ENCODE measurements at places on chromosomes 6 and 20.

DNA sequence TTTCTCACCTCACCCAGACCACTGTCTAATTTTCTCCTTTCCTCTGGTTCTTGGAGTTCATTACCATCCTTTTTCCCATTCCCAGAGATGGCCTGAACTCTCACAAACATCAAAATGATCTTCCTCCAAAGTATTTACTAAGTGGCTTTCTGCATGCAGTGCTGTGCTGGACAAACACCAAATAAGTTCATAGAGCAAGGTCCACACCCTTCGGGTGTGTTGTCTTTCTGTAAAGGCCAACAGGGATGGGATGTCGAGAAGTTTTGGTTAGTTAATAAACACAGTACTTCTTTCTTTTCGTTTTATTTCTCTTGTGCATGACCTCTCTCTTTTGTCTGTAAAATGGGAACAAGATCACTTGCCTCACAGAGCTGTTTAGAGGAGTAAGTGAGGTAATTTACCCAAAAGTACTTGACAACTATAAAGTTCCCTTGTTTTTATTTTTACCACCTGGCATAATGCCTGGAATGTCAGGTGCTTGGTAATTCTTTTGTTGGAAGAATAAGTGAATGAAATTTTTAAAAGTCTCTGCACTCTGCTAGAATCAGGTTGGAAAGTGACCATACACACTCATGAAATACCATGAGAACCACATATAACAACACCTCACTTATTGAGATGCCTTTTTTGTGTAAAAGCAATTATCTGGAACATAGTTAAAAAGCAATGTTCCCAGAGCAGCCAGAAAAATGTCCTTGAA, 22.8 kb upstream of the CCN6 start:
- no peak for DNase-seq

- DNase-seq, result no peak
These were observed 7.3 kb upstream of the SIRPG start for GRCh38 chr20:1664911-1665310.

GRCh38 chr6:3329393-3330051, 70.8 kb downstream of the PSMG4 start:
- DNase-seq, result no peak

DNA sequence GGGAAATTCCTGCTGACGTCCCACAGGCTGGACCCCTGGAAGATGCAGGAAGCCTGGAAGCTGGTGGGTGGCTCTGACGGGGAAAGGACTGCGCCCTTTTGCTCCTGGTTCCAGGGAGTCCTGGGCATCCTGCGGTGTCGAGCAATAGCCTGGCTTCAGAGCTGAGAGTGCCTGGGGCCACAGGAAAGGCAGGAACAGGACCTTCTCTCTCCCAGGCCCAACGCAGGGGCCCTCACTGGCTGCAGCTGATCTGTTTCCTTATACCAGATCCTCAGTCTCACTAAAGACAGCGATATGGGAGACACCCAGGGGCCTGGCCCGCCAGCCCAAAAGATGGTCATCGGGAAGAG, 1.4 kb downstream of the B3GALT4 start:
- no peak for DNase-seq

DNA sequence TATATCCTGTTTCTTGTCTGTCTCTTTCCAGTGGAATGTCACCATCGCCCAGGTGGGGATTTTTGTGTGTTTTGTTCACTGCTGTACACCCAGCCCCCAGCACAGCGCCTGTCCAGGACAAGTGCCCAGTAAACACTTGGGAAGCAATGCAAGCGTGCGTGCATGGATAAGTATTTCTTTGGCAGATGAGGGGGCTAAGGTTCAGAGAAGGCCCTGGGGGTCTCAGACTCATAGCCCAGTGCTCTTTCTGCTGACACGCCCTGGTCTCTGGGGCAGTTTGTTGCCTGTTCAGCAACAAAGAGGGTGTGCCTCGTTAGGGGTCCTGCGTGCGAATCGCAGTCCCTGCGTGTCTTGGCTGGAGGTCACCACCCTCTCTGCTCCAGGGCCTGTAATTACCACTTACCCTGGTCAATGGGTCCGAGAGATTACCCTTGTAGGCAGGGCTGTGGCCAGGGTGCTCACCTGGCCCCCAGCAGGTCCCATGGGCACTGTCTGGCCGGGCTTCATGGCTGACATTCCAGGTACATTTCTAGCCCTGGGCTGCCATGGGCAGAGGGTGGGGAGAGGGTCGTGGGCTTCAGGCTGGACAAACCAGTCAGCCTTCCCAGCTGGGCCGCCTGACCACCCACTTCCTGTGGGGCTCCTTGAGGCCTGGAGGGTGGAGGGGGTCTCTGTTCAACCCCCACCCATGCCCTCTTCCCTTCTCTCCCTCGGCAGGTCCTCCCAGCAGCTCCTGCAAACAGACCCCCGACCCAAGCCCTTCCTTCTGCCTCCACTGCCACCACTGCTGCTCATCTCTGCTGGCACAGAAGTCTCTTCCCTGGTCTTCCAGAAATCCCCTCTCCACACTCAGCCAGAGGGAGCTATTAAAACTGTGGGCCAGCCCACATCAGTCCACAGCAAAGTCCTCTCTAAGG, 87.1 kb downstream of the CEBPB start:
- DNase-seq, result no peak

DNA sequence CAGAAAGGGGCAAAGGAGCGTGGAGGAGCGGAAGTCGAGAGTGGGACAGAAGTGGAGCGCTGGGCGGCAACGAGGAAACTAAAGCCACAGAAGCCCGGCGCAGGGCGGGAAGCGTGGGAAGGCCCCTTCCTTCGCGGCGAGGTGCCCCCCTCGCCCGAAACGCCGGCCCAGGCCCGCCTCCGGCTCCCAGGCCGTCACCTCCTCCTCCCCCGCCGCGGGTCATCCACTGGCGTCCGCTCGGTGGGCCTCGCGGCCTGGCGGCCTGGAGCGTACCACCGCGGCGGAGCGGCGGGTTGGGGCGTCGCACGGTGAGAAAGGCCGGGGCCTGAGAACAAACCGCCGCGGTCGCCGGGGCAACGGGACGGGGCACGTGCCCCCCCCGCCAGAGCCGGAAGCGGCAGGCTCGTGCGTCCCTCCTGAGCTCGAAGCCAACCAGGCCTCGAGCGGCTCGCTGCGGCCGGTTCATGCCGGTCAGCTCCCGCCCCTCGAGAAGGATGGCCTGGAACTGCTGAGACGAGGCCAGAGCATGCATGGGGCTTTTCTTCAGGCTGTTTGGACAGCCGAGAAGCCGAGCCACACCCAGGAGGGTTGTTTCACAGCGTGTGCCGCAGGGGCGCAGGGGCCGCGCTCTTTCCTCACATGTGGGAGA, at the start of gene TCP11:
Gene TCP11, minus strand, starts transcription at position 333 of the 649 bp plus-strand sequence. CDS start 469 bp downstream, outside the sequence.
- DNase-seq, result no peak

- no peak for DNase-seq
These were observed 130.1 kb upstream of the NEDD9 start for GRCh38 chr6:11362564-11362963.

- DNase-seq, result no peak
These were observed 358.2 kb downstream of the KIF16B start for GRCh38 chr20:16215041-16215440.

DNA sequence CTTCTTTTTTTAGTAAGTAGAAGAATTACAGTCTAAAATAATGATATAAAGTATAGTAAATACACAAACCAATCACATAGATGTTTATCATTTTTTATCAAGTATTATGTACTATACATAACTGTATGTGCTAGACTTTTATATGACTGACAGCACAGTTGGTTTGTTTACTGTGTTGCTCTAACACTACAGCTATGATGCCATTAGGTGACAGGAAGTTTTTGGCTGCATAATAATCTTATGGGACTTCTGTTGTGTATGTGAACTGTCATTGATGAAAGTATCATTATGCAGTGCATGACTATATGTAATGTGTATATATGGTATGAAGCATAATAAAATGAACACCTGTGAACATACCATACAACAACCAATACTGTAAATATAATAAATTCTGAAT, 104.0 kb downstream of the ZFAND3 start:
- no peak for DNase-seq

GRCh38 chr6:12369355-12369754, 79.2 kb downstream of the EDN1 start:
- no peak for DNase-seq

DNA sequence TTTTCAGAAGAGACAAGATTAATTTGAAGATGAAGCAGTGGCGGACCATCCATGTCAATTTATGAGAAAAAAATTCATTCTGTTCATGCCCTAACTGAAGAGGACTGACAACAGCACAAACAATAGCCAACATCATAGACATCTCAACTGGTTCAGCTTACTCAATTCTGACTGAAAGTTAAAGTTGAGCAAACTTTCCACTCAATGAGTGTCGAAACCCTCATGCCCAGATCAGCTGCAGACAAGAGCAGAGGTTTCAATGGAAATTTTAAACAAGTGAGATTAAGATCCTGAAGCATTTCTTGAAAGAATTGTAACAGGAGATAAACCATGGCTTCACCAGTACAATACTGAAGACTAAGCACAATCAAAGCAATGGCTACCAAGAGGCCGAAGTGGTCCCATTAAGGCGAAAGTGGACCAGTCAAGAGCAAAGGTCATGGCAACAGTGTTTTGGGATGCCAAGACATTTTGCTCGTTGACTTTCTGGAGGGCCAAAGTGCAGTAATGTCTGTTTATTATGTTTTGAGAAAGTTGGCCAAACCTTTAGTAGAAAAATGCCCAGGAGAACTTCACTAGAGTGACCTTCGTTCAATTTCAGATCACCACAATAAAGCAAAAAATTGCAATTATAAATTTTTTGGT, 6.1 kb upstream of the SFT2D1 start:
- DNase-seq, result no peak

- peak; percentile 40 for DNase-seq
These were observed 13.1 kb upstream of the NT5DC1 start for GRCh38 chr6:116087437-116088027.

Measured in COLO829 (cell line).